ENCODE measurements at places on chromosomes 11 and 22.
A peak's percentile ranks its signal among the peaks of the same experiment; 100 is the strongest.

- DNase-seq = no peak
Observed at GRCh38 chr11:65087216-65087615, 3.2 kb downstream of the ZFPL1 start.

GRCh38 chr11:95486979-95487378 is 256.0 kb upstream of the SESN3 start:
- DNase-seq = no peak

- peak; percentile 71 for DNase-seq
Observed at GRCh38 chr11:120168960-120169681, 31.2 kb upstream of the TRIM29 start.

DNA sequence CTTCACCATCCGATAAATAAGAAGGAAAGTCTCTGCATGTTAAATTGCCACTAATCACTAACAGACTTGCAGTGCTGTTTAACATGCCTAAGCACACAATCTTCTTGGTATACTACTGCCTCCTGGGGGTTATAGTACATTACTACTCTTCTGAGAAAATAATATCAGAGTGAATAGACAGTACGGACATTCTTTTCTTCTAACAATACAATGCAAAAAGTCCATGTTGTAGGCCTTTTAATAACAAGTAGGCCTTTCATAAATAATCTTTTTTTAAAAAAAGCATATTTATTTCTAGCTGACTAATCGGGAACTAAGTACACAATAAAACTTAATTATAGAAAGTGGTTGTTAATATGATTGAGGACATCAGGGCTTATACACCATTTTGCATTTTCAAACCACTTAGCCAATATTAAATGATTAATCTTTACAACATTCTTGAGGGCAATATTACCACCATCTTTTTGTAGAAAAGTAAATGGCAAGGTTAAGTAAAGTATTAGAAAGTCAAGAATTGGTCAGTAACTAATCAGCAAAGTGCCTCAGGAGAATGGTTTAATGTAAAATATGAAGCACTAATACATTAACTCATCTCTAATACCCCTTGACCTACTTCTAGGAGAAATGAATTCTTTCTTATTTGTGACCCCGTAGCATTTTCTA is 84.7 kb downstream of the TTC28 start:
- DNase-seq = no peak

DNA sequence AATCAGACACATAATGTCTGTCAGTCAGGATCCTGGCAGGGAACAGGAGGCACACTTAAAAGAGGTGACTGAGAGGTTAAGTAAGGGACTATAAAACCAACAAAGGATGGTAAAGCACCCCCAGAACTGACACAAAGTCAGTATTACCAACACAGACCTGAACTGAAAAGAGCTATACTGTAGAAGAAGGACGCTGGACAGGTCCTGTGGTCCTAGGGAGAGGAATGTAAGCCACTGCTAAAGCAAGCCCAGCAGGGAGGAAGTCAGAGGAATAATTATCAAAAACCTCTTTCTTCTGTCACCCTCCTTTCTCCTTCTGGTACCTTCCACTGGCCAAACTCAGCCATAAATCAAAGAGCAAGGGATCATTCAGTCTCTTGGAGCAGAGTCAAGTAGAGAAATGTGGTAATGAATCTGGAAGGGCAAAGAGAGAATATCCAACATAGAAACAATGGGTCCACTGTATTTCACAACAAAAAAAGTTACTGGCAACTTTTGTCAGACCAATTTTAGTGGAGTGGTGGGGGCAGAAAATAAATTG is 33.4 kb upstream of the ANGPTL5 start:
- no peak for DNase-seq

GRCh38 chr11:121555121-121555520 is 102.4 kb upstream of the SORL1-AS1 start:
- DNase-seq = no peak

- DNase-seq = no peak
Observed at GRCh38 chr11:69442807-69443137, 38.7 kb upstream of the LINC01488 start.

- DNase-seq = no peak
Observed at GRCh38 chr11:121766991-121767390, 314.2 kb upstream of the SORL1-AS1 start.

DNA sequence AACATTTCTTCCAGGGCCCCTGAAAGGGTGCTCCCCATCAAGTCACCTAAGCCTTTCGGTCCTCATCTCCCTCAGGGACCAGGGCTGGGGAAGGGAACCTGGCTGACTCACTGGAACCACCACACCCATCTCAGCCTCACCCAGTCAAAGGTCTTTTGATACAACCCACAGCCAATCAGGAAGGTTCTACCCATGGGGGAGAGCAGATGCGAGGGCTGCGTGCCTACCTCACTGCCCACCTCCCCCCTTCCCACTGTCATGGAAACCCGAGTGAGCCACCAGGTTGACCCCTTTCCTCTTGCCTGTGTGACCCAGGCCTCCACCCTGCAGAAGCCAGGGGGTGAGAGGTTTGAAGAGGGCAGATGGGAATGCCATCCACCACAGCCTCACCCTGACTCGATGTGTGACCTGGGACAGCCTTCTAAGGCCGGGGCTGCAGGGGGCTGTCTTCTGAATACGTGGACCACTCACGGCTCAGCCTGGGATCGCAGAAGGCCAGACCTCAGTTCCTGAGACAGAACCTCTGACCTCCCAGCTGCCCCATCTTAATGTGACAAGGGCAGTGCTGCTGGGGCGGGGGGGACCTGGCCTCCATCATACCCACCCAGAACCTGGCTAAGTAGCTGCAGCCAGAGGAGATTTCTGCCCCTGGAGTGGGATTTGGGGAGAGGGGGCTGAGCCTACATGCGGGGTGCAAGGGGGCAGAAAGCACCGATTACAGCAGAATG is 2.7 kb downstream of the MDK start:
- no peak for DNase-seq

GRCh38 chr11:15969281-15969680 is 387.1 kb downstream of the SOX6 start:
- DNase-seq = no peak

DNA sequence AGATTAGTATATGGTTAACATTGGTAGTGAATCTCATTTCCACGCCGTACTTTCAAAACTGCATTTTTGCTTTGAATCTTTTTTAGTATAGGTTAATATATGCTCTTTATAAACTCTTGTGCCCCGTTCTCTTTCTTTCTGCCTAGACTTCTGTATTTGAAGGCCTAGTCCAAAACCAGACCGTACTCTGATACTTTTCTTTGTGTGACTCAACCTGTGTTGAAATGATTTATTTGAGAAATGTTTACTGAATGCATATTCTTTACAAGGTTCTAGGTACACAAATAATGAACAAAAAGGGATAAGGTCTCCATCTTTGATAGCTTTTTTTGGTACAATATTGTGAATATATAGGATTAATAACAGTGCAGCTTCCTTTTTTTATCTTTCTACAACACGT is 68.3 kb downstream of the HIPK3 start:
- DNase-seq = no peak

GRCh38 chr11:47667555-47667954 is 25.2 kb upstream of the MTCH2 start:
- DNase-seq = no peak

GRCh38 chr11:2385156-2386151 is 8.3 kb downstream of the CD81 start:
- no peak for DNase-seq

- DNase-seq = no peak
Observed at GRCh38 chr11:114438303-114438702, 964 bp upstream of the REXO2 start.

DNA sequence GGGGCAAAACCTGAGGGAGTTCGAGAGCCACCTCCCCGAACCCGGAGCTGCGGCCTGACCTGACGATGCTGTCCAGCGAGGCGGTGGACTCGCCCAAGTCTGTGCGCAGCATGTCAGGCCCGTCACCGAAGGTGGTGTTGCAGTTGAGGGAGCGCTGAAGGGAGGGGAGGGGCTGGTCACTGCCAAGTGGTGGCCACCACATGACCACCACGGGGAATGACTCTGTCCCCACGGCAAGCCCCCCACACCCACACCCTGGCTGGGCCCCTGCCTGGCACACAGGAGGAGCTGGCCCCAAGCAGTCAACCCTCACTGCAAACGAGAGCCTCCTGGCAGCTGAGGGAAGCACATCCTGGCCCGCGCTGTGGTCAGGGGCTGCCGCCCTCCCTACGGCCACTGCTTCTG is 30.8 kb downstream of the TRMU start:
- no peak for DNase-seq

DNA sequence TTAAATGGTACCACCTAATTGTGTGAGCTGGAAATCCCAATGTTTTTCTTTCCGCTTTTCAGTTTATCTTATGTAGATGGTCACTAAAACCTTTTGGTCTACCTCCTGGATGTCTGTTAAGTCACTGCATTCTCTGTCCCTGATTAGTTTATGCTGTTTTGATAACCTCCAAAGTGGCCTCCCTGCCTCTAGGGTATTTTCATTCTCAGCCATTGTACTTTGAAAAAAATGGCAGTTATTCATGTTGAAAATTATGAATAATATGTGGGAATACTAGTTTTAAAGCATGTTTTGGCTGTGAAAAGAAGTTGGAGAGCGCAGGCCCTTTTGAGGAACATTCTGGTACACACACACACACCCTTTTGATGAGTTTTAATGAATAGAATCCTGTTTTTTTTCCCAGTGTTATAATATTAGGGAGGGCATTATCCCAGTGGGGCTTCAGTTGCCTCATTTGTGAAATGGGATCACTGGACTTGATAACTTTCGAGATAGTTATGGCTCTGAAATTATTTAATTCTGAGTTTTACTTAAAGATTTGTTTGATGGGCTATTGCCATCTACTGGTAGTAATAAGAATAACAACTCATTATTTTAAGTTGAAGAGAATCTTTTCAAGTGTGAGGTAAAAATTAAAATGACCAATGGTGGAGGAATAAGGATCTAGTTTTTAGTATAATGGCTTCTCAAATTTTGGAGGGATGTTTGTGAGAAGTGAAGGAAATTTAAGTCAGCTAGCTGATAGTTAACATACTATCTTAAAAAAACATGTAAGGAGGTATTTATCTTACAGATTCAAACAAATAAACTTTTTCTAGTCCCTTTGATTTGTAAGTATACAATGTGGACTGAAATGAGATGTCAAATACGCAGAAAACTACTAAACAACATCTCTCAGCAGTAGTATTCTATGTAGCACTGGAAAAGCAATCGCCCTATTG is 3.9 kb downstream of the FDX1 start:
- DNase-seq = no peak

GRCh38 chr11:64875369-64876228 is 2.8 kb downstream of the EHD1 start:
- no peak for DNase-seq

- no peak for DNase-seq
Observed at GRCh38 chr11:26651916-26652315, 69.9 kb downstream of the SLC5A12 start.

- DNase-seq = no peak
Observed at GRCh38 chr11:63517156-63517555, 11.3 kb downstream of the LGALS12 start.

DNA sequence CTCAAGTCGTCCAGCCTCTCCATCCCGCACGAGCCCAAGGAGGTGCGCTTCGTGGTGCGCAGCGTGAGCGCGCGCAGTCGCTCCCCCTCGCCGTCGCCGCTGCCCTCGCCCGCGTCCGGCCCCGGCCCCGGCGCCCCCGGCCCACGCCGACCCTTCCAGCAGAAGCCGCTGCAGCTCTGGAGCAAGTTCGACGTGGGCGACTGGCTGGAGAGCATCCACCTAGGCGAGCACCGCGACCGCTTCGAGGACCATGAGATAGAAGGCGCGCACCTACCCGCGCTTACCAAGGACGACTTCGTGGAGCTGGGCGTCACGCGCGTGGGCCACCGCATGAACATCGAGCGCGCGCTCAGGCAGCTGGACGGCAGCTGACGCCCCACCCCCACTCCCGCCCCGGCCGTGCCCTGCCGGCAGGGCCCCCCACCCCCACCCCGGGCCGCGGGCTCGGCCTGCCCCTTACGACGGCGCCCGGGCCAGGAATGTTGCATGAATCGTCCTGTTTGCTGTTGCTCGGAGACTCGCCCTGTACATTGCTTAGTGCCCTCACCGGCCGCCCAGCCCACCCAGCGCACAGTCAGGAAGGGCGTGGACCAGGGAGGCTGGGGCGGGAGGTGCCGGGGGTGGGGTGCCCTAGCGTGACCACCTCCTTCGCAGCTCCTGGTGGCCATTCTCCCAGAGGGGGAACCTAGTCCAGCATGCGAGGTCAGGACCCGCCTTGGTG is 6.9 kb upstream of the ACR start:
- DNase-seq = no peak

- DNase-seq = no peak
Observed at GRCh38 chr11:3218483-3219280, at the start of gene MRGPRG. Gene MRGPRG (minus strand): TSS chr11:3218813. CDS start chr11:3218813, 0 bp downstream.

DNA sequence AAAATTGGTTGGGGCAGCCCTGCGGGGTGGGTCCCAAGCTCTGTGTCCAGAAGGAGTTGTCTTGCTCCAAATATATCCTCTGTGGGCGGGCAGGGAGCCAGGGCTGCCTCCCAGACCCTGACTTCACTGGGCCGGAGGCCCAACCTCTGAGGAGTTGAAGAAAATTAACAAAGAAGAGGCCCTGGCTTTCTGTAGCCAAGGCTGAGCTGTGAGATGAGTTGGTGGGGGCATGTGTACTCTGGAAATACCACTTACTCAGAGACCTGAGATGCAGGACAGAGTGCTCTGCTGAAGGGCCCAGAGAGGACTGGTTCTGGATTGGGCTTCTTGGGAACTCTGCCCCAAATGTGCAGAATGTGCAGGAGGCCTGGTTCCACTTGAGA is 96.3 kb downstream of the SWAP70 start:
- no peak for DNase-seq

DNA sequence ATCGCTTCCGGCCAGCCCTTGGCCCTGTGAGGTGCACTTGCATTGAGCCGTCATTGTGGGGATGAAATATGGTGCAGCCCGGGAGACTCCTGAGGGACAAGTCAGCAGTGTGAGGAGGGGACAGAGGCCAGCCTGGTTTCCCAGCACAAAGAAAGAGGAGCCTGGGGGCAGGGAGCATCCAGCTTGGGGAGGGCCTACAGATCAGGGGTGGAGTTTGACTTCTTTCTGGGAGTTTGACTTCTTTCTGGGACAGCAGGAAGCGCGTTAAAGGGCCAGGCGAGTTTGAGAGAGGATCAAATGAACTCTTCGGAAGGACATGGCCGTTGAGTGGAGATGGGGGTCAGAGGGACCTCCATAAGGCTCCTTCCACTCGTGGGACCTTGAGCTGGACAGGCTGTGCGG is 91.9 kb downstream of the LRRC32 start:
- DNase-seq = no peak

- DNase-seq = no peak
Observed at GRCh38 chr11:42709216-42709615, 602.6 kb upstream of the API5 start.

- peak; percentile 66 for DNase-seq
Observed at GRCh38 chr11:64553554-64554201, 37.3 kb upstream of the SLC22A12 start.

DNA sequence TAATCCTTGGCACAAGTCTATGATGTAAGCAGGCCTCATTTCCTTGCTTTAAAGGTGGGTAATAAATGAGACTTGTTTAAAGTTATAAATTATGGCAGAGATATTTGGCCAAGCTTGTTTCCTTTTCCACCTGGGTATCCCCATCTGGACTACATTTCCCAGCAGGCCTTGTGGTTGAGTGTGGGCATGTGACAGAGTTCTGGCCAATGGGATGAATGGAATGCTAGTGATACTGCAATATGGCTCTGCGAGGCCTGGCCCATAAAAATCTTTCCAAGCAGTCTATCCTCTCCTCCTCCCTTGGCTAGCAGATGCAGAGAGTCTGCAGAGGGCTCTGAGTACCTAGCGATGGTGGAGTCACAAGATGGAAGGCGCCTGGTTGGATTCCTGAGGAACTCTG is 102.5 kb downstream of the TIMP3 start:
- DNase-seq = peak; percentile 29

- DNase-seq = no peak
Observed at GRCh38 chr22:44453441-44454112, 44.5 kb downstream of the RTL6 start.

Data from activated CD4-positive, alpha-beta T cell treated with anti-CD3 and anti-CD28 coated beads for 48 hours (primary cell).